ENCODE measurements at places on chromosomes 11 and 22. TPM values are rescaled to one million over a fixed set of nuclear protein-coding genes. Genes with fewer than 3 reads are reported as not detected.

Gene CPT1A
- 140 TPM for total RNA-seq

Gene KCTD14
- 37.0 TPM for total RNA-seq

Gene OR8G1
- not detected for total RNA-seq

Gene FAM180B
- total RNA-seq: not detected

Gene BLID
- total RNA-seq: 0.41 TPM

Gene XKR3
- not detected for total RNA-seq

Gene TRIM29
- 0.28 TPM for total RNA-seq

Gene CYP2D6
- total RNA-seq: 0.45 TPM

Gene LBHD1
- 1.1 TPM for total RNA-seq

Gene RGL4
- not detected for total RNA-seq

DNA sequence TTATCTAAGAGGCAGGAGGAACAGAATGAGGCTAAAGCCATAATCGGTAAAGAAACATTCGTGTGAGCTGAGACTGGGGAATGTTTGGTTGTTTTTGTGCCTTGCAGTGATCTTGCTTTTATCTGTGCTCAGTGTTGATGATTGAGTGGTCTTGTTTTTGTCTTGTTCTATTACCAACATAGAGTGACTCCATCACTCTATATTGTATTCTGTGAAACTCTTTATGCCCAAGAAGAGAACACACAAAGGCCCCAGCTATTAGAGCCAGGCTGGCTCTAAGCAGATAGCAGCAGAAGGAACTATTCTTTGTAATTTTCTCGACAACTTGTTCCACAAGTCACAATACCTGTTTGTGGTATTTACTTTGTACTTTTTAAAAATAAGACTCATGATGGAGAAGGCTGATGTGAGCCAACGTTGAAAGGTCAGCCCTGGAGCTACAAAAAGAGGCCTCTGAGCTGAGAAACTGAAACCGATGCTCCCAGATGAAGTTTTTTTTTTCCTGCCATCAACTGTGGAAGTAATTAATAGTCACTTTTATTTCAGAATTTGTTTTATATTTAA, 68.4 kb downstream of the LARGE1 start:
- DNase-seq: no peak

- DNase-seq: no peak
Measured at GRCh38 chr22:40898850-40899357, 37.0 kb upstream of the DNAJB7 start.

DNA sequence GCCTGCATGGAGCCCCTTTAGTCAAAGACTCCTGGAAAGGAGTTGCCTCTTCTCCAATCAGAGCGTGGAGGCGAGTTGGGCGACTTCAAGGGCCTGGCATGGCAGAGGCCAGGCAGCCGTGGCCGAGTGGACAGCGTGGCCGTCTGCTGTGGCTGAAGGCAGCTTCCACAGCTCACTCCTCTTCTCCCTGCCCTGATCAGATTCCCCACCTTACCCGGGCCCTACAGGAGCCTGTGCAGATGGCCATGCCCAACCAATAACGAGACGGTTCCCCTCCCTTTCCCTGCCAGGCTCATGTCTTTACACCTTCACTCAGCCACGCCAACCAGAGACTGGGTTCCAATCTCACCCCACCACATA, 20.0 kb upstream of the SLC22A12 start:
- no peak for DNase-seq

GRCh38 chr11:117795638-117796455, 1.2 kb downstream of the DSCAML1 start:
- no peak for DNase-seq

GRCh38 chr11:94866936-94867795, 99.0 kb downstream of the AMOTL1 start:
- DNase-seq: no peak

GRCh38 chr11:70252844-70253243, 17.6 kb upstream of the PPFIA1 start:
- DNase-seq: no peak

DNA sequence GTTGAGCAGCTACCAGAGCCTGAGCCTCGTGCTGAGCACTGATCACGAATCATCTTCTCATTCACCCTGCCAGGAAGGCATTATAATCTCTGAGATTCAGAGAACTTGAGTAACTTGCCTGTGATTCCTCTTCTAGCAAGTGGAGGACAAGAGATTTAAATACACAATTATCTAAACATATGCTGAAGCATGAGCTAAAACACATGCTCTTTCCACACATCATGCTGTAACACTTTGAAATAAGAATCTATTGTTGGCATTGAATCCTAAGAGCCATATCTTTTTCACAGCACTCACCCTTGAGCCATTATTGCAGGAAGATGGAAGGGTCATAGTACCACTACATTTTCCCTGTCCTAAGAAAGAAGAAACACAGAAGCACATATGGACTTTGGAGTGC, 722.5 kb upstream of the API5 start:
- DNase-seq: no peak

DNA sequence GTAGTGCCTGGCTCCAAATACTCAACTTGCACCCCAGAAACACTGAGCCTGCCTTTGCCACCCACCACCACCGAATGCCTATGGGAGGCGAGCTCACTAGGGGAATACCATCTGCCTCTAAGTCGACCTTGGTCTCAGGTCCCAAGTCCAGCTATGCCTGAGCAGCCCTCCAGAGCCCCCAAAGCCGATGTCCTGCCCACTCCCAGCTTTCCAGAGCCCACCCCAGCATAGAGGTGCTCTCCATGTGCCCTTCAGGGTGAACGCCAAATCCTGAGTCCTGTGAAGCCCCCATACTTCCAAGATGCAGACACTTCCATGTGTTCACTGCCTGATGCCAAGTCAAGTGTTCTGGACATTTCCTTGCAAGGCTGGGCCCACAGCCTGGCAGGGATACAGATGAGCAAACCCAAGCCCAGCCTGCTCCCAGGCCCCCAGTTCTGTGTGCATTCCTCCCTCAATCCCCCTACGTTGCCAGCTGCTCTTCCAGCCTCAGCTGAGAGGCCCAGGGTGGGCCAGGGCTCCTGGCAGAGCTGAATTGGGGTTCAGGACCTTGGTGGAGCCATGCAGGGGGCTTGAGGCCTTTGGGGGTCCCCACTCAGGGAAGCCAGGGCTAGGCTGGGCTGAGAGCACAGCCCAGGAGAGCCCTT, 2.6 kb upstream of the KMT5B start:
- DNase-seq: no peak

- DNase-seq: no peak
Measured at GRCh38 chr22:34973016-34973415, 92.9 kb upstream of the ISX start.

- no peak for DNase-seq
Measured at GRCh38 chr11:124541204-124541603, 2.2 kb downstream of the OR8B12 start.

- DNase-seq: no peak
Measured at GRCh38 chr11:123072332-123072761, 10.4 kb upstream of the HSPA8 start.

- no peak for DNase-seq
Measured at GRCh38 chr11:30479899-30480298, 106.3 kb downstream of the MPPED2 start.

- no peak for DNase-seq
Measured at GRCh38 chr22:36894266-36894665, 19.2 kb upstream of the CSF2RB start.

DNA sequence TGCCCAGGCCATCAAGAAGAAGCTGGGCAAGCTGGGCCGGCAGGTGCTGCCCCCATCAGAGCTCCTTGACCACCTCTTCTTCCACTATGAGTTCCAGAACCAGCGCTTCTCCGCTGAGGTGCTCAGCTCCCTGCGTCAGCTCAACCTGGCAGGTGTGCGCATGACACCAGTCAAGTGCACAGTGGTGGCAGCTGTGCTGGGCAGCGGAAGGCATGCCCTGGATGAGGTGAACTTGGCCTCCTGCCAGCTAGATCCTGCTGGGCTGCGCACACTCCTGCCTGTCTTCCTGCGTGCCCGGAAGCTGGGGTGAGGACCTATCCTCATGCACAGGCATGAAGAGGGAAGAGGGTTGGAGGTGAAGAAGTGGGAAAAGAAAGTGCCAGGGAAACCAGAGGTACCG, 5.3 kb upstream of the NHERF4 start:
- no peak for DNase-seq

DNA sequence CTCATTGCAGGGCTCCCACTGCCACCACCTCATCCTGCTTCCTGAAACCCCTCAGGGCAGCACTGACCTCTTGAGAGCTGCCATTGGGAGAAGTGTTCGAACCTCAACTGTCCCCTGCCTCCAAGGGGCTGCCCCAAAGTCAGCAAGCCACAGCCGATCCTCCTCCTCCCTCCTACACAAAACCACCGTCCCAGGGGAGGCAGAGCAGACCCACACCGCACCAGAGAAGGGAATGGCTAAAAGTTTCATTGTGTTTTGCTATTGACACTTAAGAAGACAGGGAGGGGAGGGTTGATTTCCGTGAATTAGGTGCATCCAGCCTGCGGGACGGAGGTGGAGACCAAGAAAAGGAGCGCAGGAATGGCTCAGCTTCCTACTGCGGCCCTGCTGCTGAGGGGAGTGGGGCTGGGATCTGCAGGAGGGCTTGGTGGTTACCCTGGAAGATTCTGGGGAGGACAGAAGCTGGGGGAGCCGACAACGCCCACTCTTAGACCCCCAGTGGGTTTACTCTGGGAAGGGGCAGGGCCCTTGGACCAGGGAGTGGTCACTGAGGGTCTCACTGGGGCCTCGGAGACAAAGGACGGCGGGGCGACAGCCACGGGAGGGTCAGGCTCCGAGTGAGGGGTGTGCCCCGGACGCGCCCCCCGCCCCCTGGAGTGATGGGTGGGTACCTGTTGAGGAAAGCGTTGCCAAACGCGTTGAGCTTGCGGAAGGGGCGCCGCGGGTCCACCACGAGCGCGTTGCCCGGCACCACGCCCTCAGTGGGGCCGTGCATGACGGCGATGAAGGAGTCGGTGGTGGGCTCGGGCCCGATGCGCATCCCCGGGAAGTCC, 815 bp downstream of the EHD1 start:
- DNase-seq: peak; percentile 52

DNA sequence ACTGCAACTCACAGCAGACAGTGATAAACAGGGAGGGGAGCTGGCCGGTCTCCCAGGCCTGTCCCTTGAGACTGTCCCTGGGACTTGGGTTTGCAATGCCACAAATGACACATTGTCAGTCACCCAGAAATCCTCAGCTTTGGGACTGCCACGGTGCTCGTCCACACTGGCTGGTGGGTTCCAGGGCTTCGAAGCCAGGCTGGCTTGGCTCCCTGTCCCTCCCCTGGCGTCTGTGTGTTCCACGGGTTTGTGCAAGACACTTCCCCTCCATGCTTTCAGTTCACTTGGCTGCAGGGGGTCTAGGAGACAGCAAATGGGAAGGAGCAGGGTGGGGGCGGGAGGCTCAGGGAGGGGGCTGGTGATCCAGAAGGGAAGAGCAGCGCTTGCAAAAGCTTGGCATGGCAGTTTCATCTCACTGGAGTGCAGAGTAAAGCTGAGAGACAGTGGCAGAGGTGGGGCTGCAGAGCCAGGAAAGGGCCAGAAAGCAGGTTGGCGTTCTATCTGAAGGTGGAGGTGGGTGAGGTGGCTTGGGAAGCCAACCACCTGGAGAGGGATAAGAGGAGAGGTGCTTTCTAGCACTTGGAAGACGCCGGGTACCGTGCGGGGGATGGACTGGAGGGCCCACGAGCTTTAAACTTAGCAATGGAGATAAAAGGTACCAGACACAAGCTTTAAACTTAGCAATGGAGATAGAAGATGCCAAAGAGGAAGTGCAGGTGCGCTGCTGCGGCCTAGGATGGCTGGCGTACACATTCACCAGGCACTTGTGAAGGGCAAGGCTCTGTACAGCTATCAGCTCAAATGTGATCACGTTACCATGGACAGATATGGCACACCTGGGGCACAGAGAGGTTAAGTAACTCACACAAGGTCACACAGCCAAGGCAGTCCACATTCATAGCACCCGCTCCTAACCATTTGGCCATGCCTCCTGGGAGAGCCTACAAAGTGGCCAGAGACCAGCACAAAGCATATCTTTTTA, 86.4 kb upstream of the SHISAL1 start:
- DNase-seq: no peak

All from adrenal gland (tissue), 19 donors.